ENCODE measurements at places on chromosomes 16 and 17. TPM values are rescaled to one million over a fixed set of nuclear protein-coding genes. Genes with fewer than 3 reads are reported as not detected.

The SLFN11 gene
- total RNA-seq, result 5.5 TPM

The ZSCAN10 gene
- total RNA-seq, result not detected

The KRTAP4-3 gene
- total RNA-seq, result not detected

The ENKD1 gene
- 12.4 TPM for total RNA-seq

The USP43 gene
- 5.0 TPM for total RNA-seq

The HOXB9 gene
- total RNA-seq, result 7.8 TPM

The GRAPL gene
- not detected for total RNA-seq

The KRTAP4-5 gene
- total RNA-seq, result not detected

The CRLF3 gene
- 14.2 TPM for total RNA-seq

Data from A549 treated with ZK216348 at 1 μM for 4 hours (cell line).